Stimulated activated CD8-positive, alpha-beta memory T cell treated with anti-CD3 and anti-CD28 coated beads, Interleukin-15, amount 100 ng/mL, for 1 hour (primary cell): ENCODE measurements at places on chromosomes 2 and 18.
A peak's percentile ranks its signal among the peaks of the same experiment; 100 is the strongest.

DNA sequence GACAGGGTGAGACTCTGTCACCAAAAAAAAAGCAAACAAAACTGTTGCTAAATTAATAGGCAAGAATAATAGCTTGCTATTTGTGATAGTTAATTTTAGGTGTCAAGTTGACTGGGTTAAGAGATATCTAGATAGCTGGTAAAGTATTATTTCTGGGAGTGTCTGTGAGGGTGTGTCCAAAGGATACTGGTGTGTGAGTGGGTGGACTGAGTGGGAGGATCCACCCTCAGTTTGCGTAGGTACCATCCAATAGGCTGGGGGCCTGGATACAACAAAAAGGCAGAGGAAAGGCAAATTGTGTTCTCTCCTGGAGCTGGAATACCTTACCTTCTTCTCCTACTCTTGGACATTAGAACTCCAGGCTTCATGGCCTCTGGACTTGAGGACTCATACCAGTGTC lies 15.0 kb downstream of the DUSP11 start:
- DNase-seq: no peak

DNA sequence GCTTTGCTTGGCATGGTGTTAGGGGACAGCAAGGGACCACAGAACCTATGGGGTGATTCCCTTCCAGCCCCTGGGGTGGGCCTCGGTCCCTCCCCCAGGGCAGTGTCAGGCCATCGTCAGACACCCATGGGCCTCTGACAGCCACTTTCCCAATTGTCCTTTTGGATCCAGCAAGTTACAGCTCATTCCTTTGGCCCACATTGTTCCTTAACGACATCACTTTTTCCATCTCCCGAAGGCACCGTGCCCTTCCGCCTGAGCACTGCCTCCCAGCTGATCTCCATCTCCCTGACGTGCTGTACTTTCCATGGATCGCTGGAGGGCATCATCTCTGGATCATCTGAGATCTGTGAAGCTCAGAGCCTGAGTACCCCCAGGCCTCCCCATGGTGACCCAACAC lies 10.4 kb upstream of the KCNK3 start:
- no peak for DNase-seq

- DNase-seq: peak; percentile 61
Measured at GRCh38 chr2:159904127-159904958, 106.3 kb upstream of the CD302 start.

DNA sequence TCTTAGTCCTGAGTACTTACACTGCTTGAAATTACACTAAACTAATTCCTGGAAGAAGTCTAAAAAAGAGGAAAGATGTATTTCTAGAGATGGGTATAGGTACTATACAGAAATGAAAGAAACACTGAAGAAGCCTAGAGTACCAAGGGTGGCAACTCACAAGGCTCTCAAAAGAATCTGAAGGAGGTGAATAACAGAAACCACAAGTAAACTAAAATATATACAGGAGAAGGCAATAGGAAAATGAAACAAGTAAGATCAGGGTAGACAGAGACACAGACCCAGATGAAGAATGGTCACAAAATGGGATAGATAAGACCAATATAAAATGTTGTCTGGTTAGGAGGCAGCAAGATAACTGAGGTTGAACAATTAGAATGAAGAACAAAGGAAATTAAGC lies 59.9 kb downstream of the USP37 start:
- DNase-seq: no peak

DNA sequence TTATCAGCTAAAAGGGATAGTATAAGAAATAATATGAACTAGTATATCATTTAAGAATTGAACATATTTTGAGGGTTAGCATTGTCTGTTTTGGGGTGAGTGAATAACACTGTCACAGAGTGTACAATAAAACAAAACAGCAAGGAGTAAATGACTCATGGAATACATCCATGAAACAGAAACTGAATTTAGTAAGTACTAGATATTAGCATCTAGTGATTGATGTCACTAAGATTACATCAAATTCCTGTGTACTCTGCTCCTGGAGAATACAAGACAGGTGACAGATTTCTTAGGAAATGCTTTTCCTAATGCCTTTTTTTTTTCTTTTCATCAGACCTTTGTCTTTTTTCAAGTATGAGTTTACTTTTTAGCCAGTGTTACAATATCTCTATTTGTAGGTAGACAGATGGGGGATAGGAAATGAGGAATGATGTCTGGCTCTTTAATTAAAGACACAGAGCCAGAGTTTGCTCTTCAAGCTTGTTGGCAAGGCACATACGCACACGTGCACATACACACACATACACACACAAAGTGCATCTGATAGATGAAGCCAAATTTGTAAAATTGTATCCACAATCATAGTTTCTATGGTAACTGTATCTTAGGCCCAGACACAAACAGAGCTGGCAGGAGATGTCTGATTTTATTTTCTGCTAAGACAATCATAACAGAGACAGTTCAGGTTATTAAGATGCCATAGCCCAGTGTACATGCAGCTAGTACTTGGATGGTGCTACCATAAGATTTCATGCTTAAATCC lies 138.2 kb upstream of the NRP2 start:
- DNase-seq: no peak

GRCh38 chr2:238716171-238716570 lies 131.7 kb upstream of the TWIST2 start:
- DNase-seq: no peak

DNA sequence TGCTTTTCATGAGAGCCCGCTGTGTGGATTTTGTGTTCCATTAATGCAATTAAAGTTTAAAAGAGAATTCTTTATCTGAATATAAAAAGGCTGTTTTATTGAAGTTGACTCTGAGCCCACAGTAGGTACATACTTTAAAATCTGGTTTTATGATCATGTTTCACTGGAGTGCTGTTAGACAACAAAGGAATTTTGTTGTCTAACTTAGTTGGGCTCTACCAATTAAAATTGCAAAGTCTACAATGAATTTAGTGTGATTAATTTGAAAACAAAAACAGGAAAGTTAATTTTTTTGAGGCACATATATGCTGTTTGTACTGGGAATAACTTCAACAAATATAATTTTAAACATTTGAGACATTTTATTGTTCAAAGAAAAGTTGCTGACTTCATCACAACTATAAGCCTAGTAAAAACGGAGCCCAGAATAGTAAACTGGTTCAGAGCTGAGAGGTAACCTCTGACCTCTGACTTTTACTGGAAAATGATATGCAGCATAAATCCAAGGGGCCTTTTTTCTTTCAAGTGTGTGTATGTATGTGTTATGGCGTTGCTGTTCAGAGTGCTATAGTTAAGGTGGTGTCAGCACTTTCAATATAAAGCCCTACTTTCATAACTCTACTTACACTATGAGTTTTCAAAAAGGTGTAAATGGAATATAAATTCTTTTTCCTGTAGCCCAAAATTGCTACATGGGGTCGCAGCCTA lies 30.2 kb downstream of the MEIS1 start:
- DNase-seq: no peak

DNA sequence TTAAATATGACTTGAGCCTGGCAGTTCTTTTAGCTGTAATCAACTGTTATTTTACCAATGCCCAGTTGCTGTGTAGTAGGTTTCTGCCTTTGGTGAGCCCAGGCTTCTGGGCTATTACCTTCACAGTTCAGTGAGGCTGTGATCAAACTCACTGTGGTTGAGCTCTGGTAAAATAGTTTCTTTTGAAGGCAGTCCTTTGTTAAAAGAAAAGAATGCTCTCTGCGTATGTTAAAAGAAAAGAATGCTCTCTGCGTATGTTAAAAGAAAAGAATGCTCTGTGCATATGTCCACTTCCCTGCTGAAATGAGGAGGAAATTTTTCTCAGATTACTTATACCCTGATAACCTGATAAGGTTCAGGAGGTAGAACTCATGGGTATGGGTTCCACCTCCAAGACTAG lies 244.3 kb downstream of the RNF144A start:
- DNase-seq: no peak

DNA sequence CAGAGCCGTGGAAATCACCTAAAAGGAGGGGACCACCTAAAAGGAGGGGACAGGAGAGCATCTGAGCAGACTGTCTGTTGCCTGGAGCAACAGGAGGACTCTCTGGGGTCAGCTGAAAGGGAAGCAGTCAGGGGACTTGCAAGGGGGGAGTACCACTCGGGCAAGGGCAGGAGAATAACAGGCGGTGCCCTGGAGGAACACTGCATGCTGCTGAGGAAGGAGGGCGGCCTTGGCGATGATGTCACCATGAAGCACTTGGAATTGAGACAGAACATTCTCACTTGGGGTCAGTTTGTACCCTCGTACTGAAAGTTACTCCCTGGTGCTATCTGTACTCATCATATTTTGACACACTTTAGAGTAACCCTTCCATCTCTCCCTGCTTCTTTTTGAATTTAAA lies 18.4 kb downstream of the SIX3 start:
- no peak for DNase-seq

DNA sequence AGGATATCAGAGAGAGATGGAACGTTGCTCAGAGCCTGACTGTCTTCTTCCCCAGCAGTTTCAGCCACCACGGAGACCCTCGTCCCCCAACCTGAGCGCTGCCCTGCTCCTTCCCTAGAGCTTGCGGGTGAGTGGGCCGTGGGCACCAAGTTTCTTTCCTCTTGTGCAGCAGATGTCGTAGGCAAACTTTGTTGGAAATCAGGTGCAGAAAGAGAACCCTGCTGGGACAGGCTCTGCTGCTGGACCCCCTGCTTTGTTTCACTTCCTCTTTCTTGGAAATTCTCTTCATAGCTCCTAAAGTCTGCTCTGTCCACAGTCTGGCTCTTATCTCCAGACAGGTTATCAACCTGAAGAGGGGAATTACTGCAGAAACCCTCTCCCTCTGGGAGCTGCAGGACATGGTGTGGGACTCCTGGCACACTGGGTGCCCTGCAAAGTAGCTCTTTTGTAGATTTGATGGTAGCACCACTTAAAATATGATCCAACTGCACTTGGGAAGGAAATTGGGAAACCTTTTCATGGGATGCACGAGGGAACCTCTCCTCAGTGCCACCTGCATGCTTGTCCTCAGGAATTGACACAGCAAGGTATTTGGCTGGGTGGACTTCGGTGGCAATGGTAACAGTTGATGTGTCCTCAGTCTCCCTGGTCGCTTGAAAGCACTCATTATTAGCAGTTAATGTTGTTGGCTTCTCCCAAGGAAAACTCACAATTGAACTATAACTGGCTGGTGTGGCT lies 92.2 kb downstream of the ALPK2 start:
- no peak for DNase-seq

DNA sequence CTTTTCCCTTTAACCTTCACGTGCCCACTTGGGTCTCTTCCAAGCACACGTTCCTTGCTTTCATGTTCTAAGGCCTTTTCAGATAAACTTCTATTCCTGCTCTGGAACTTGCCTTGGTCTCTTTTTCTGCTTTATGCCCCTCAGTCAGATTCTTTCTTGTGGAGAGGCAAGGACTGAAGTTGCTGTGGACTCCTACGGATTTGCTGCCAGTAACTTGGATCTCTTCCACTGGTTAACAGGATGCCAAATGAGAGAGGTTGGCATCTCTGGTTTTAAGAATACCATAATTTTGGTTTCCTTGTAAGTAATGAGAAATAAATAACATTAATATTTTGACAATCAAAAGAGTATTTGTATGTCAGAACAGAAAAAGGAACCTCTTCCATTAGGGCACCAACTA lies 33.0 kb downstream of the COMMD1 start:
- DNase-seq: no peak

DNA sequence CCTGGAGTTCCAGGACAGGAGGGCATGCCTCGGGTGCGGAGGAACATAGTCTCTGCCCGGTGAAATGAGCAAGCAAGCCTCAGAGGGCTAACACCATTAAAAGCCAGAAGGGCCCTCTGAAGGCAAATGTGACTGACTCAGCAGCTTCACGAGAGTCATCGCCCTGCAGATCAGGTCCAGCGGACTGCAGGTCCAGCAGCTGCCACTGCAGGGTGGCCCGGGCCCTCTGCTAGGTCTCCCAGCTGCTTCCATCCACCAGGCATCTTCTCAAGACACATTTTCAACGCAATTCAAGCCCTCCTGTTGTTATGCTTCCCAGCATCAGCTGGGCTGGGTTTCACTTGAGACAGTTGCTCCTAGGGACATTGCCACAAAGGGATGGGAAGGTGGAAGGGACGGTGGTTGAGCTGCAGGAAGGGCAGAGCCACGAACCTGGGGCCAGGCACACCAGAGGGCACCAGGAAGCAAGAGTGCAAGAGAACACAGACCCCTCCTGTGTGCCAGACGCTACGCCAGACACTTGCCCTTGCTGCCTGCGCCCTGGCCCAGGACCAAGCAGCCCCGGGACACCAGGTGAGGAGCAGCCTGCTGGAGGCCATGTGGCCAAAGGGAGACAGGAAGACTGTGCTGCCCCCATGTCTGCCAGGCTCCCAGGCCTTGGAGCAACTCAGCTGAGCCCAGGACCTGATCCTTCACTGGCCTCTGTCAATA lies 173.0 kb downstream of the HDAC4 start:
- no peak for DNase-seq

DNA sequence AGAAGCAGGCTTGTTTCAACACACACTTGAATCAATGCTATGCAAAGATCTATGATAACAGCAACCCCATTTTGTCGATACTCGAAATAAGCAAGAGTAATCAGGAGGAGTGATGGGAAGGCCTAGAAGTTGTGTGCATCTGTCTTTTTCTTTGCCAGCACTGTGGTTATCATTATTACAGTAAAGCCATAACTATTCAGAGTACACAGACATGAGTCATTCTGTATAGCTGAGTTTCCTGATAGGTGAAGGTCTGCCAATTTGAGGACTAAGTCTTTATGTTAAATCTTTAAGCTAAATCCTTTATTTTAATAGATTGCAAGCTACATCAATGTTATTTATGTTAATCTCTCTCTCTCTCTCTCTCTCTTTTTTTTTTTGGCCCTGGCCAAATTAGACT lies 1344.4 kb upstream of the CELF4 start:
- DNase-seq: no peak

DNA sequence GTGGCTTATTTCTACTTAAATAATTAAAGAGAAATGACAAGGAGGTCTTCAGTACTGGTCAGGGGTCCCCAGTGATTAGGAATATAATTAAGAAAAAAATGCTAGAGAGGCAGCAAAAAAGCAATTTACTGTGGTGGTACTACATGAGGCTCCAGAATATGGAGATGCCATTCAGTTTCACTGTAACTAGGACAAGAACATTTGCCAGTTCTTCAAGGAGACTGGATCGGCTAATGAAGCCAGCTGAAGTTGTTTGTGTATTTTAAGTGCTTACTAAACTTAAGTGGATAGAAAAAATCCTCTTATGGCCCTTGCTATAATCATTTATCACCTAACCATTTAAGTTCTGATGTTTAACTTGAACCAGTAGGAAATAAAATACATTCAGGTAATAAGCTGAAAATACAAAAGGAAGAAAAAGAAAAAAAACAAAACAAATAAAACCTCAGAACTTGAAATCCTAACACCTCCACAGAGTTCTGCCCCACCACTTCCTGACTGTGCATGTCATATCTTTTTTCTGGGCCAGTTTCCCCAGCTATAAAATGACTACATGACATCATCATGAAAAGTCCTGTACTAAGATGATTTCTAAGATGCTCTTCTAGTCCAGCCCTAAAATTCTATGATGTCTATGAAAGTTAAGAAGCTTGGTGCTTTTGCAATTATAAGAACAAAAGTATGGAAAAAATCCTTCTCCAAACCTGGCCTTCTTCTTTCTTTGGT lies 98.0 kb downstream of the TRABD2A start:
- no peak for DNase-seq

- DNase-seq: no peak
Measured at GRCh38 chr2:137154946-137155345, 389.6 kb downstream of the THSD7B start.
